ENCODE measurements at places on chromosomes 3 and 15.

DNA sequence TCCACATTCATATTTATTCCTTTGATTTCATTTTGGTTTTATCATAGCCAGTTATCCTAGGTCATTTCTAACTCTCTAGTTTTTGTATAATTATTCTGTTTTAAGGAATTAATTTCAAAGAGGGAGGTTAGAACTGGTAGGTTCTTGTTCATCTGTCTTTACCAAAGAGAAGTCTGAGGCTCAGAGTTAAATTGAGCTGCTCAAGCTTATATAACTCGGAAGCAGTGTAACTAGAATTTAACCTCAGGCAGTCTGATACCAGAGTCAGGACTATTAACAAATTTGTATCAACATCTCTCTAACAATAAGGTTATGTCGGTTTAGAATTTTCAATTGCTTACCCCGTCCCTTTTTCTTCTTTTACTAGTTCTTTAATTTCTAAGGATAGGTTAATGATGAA is 84.1 kb downstream of the AKAP13 start:
- no peak for DNase-seq

DNA sequence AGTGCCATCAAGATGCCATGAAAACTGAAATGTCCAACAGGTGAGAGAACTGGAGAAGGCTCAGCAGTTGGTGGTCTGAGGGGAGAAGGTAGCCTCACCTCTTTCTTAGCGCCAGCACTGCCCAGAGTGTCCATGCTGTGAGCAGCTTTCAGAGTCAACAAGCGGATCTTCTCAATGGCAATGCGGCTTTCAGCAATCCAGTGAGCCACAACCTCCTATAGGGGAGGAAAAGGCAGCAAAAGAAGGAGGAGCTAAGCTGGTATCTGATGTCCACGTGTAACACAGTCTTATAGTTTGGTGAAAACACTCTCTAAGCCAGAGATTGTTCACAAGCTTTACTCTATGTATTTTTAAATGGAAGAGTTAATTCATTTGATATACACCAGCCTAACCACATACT is 36.1 kb upstream of the ACKR4 start:
- DNase-seq, result no peak

DNA sequence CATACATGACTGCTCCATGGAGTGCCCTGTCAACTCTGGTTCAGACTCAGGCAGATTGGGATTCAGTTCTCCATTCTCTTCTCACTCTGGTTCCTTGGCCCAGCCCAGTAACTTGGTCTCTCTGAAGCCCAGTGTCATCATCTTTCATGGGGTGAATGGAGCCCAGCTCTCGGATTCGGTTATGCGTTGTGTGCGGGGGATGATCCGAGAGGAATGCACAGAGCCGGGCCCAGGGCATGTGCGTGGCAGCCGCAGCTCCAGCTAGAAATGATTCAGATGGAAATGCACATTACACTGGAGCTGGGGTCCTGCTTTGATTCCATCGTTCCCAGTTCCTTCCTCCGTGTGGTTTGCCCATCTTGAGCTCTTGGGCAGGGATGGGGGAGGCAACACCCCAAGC is 189.4 kb downstream of the FEZF2 start:
- no peak for DNase-seq

DNA sequence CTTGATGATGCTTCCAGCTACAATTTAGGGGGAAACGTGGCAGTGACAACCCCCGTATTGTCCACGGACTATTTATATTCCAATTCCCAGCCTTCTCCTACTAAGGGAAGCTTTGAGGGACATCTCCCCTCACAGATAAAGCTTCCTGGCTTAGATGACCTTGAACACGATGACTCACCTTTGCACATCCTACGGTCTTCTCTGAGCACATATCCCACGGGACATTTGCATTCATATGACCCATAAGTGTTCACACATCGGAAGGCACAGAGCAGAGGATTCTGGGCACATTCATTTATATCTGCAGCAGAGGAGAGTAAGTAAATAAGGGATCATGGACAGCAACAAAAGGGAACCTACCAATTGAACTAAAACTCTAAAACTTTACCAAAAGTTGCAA is 101.5 kb downstream of the DUT start:
- DNase-seq, result no peak

DNA sequence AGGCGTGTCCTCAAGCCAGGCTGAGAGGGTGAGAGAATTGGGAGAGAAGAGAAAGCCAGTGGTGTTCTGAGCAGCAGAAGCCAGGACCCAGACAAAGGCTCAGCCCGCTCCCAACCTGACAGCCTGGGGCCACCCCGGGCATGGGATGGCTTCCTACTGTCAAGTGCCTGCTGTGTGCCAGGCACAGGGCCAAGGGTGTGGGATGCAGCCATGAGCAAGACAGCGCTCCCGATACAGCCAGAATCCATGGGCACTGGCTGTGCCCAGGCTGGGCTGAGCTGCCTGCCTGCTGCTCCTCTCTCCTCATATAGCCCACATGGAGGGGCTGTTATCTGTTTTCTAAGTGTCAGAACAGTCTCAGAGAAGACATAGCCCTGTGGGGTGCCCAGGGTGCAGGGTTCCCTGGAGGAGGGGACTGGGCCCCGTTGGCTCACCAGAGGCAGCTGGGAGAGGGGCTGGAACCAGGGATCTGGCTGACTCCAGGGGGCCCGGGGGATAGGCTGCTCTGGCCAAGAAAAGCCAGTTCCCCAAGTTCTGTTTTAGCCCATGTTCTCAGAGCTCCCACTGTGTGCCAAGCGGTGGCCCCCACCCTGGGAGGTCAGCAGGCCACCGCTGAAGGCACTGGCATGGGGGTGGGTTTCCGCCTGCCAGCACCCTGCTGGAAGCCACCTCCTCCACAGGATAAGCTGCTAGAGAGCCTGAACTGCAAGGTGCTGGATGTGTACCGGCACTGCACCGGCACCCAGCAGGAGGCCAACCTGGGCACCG is 39.0 kb downstream of the CFAP100 start:
- no peak for DNase-seq

GRCh38 chr3:47318916-47319315 is 36.2 kb downstream of the KLHL18 start:
- DNase-seq, result no peak

DNA sequence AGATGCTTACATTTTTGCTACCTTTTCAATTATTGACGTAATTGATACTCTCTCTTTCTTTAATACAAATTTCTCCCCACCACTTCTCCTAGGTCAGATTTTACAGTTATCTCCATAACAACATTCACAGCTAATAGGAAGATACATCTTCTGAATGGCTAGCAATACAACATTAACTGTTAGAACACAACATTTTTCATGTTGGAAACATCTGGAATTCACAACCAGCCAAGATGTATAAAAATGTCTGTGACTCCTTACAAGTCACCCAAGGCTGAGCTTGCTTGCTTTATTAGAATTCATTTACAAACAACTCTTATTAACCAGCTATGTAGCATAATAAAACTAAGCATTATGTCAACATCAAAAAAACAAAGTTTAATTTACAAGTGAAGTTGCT is 81.0 kb upstream of the ROBO2 start:
- no peak for DNase-seq

- no peak for DNase-seq
Observed at GRCh38 chr15:65219137-65219536, 7.9 kb upstream of the CILP start.
